Spleen (tissue), 13 donors: ENCODE measurements at places on chromosomes 16 and 17. TPM values are rescaled to one million over a fixed set of nuclear protein-coding genes. Genes with fewer than 3 reads are reported as not detected.

RNF43 gene
- 1.0 TPM for total RNA-seq

GRCh38 chr17:34406226-34406625, 43.2 kb upstream of the CCL1 start:
- no peak for DNase-seq

DNA sequence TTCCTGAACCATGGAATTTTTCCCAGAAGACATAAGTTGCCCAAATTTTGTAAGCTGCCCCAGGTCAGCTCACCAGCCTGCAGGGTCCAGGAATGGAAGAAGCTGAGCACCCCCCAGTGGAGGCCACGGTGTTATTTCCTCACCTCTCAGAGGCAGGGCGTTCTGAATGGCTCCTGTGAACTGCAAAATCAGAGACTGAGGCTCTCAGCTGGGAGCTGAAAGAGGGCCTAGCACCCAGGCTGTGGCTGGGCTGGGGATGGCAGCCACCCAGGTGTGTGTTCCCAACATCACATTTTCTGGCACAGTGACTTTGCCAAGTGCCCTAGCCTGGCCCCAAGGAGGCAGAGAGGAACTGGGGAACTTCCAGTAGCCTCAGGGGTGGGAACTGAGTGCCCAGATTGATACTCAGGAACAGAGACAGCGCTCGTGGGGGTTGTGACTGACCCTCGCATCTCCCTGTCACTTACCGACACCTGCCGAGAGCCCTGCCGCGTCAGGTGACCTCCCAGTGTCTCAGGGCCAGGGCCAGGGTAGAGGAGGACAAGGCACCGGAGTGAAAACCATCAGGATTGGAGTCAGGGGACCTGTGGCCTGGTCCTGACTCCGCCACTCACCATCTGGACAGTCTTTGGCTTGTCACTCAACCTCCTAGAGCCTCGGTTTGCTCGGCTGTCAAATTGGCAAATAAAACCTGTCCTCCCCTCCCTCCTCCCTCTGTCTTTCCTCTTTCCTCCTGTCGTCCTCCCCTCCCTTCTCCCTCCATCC, 11.3 kb downstream of the CACNG4 start:
- DNase-seq = no peak

GRCh38 chr17:3914312-3914670, 2.0 kb downstream of the P2RX1 start:
- DNase-seq = peak; percentile 92

DNA sequence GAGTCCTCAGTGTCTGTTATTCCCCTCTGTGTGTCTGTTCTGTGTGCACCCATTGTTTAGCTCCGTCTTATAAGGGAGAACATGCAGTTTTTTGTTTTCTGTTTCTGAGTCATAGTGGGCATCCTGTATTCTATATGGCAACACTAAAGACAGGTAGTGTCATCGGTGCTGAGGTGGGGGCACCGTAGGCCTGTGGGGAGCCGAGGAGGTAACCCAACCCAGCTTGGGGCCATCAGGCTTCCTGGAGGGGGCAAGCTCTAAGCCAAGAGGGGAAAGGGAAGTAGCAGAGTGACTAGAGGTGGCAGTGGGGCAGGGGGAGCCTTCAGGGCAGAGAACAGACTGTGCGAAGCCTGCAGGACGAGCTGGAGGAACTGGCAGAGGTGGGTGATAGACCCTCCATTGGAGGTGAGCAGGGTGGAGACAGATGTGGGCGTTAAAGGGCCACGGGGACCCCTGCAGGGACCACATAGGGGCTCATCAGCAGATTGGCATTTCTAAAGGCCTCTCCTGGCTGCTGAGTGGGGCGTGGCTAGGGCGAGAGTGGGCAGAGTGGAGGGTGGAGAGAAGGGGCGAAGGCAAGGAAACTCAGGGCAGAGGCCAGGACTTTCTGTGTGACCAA, 36.5 kb downstream of the CPNE2 start:
- DNase-seq = no peak

FOXJ1 gene
- total RNA-seq = not detected

GRCh38 chr16:29710227-29711219, 31.5 kb downstream of the QPRT start:
- DNase-seq = peak; percentile 47

KRT28 gene
- not detected for total RNA-seq

ATXN2L gene
- total RNA-seq = 148 TPM

FNDC8 gene
- total RNA-seq = not detected
